ENCODE measurements at places on chromosomes 5 and 9.
A peak's percentile ranks its signal among the peaks of the same experiment; 100 is the strongest.

- no peak for DNase-seq
These were observed 68.1 kb upstream of the GRAMD2B start for GRCh38 chr5:126354858-126355731.

GRCh38 chr9:119033596-119033995 lies 335.6 kb downstream of the BRINP1 start:
- no peak for DNase-seq

- no peak for DNase-seq
These were observed 265.0 kb upstream of the ZNF608 start for GRCh38 chr5:125011419-125011818.

DNA sequence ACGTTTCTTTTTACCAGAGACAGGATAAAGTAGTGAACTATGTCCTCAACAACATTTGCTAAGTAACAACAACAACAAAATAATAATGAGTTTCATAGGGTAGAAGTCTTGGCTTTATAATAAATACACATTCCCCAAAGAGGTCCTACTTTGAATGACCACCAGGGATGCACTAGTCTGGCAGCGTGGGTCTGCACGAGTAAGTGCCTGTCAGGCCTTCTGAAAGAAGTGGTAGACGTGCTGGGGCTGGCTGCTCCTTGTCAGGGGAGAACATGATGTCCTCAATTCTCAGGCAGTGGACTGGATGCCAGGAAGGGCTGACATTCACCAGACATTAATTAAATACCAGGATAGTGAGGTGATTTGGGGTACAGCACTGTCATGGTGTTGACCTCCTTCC lies 331.1 kb downstream of the TMEM38B start:
- DNase-seq, result no peak

- no peak for DNase-seq
These were observed 85.2 kb downstream of the TMEM252 start for GRCh38 chr9:68455451-68455850.

DNA sequence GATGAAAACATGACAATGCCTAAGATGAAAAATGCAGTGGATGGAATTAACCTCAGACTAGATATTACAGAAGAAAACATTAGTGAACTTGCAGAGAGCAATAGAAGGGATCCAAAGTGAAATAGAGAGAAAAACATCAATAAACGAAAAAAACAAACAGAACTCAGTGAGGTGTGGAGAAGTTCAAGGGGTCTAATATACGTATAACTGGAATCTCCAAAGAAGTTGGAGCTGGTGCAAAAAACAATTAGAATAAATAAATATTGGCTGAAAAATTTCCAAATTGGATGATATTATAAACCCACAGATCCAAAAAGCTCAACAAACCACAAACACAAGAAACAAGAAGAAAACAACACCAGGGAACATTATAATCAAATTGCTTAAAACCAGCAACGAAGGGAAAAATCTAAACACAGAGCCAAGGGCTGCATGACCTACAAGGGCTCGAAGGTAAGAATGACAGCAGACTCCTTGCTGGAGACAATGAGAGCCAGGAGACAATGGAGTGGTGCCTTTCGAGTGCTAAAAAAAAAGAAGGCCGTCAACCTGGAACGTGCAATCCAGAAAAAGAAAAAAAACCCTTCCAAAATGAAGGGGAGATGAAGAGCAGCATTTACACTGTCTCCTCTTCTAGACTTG lies 11.8 kb downstream of the FAM163B start:
- DNase-seq, result no peak

GRCh38 chr5:6712142-6712576 lies 1.1 kb upstream of the TENT4A start:
- peak; percentile 50 for DNase-seq

DNA sequence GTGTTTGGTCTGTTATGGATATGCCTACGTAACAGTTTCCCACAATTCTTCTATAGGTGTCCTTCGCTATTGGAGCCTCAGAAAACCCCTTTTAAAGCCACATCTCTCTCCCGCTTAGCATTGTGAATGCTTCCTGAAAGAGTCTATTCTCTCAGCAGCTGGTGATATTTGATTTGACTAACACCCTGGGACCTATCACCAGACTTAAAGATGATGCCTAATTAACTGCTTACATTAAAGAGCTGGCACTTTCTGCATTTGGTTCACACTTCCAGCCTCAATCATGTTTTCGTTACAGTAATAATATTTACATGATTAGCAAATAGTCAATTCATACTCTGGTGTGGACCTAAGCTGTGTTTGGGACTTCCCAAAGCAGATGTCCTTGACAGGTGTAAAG lies 90.1 kb upstream of the VLDLR start:
- DNase-seq, result no peak

GRCh38 chr5:43065387-43065947 lies 25.3 kb upstream of the ANXA2R start:
- DNase-seq, result no peak

- no peak for DNase-seq
These were observed 54.3 kb upstream of the PTPDC1 start for GRCh38 chr9:94029932-94030317.

DNA sequence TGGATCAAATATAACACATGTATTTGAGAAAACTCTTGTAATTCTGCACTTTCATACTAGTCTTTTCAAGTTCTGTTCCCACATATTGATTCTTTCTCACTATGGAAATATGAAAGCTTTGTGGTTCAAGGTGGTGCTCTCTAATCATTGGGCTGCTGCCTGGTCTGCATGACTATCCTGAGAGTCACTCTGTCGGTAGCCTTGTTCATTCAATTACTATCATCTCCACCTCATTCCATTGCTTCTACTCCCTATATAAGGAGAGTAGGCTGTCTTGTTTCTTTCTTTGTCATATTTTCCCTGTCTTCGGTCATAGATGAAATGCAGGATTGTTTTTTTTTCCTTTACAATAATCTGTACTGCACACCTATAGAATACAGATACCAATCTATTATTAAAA lies 341.4 kb upstream of the ACTBL2 start:
- DNase-seq, result no peak

DNA sequence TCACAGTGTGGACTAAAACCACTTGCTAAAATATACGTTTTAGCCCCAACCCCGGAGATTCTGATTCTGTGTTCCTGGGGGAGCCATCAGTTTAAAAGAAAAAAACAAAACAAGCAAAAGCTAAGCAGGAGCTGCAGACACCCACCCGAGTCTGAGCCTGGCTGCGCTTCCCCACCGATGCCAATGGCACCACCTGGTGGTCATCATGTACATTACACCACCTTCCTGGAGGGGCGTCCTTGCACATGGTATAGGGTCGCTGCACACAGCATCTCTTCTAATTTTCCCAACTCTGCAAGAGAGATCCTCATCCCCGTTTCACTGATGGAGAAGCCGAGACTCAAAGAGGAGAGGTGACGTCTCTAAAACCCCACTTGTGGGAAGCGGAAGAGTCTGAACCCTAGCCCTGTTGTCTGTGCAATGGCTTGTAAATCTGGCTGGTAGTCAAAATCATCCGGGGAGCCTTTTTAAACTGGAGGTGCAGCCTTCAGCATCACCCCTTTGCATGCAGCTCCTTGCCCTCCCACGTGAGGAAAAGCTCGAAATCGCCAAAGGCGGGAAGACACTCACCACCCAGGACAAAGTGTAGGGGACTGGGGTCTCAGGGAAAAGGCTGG lies 23.1 kb upstream of the CNOT6 start:
- DNase-seq, result peak; percentile 53

DNA sequence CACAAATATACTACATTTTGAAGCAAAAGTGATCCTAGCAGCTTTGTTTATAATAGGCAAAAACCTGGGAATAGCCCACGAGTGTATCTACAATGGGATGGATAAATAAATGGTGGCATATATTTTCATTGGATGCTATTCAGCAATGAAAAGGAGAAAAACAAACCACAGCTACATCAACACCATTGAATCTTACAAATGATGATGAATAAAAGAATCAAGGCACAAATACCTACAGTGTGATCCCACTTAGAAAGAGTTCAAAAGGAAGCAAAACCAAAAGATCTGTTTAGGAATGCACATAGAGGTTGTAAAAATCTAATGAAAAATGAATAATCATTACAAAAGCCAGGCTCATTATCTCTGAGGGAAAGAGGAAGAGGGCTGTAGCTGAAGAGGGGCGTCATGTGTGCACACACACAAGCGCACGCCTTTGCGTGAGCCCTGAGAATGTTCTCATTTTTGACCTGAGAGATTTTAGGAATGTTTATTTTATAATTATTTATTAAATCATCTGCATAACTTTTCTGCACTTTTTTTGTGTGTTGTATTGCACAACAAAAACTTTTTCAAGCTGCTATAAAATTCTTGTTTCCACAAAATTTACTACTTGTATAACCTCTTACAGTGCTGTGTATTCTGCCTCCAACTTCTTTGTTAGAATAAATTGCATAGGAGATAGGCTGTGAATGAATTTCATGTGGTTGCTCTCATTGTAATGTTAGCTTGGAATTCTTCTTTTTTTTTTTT lies 5.9 kb upstream of the RHOBTB3 start:
- DNase-seq, result no peak

- DNase-seq, result no peak
These were observed 53.8 kb downstream of the NDST1 start for GRCh38 chr5:150561571-150562275.
